ENCODE measurements at places on chromosomes 12 and 14.

DNA sequence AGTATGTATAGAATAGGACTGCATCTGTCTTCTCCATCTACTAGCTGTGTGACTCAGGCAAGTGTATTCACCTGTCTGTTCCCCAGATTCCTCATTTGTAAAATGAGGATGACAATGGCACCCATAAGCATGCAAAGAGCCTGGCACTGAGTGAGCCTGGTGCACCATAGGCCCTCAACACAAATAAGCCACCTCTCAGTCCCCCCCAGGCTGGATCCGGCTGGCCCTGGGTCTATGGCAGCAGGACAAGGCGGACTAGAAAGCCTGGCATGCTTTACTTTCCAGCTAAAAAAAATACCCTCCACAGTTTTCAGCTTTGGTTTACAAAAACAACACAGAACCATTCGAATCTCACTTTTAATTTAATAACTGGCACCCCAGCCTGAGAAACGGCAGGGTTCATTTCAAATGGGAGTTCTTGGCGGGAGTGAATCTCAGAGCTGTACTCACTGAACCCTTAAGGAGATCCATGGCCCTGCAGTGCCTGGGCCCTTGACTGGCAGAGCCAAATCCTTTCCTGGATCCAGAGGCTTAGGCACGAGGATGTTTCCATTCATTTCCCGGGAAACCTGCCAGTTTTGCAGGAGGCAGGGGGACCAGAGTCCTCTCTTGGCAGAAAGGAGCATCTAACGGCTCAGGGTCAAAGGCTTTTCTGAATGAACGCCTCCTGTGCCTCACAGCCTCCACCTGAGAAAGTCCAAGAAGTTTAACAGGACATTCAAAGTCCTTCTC lies 17.7 kb downstream of the SYNE3 start:
- DNase-seq, result peak; percentile 26

- DNase-seq, result no peak
Measured at GRCh38 chr12:66438601-66439000, 136.3 kb downstream of the HELB start.

DNA sequence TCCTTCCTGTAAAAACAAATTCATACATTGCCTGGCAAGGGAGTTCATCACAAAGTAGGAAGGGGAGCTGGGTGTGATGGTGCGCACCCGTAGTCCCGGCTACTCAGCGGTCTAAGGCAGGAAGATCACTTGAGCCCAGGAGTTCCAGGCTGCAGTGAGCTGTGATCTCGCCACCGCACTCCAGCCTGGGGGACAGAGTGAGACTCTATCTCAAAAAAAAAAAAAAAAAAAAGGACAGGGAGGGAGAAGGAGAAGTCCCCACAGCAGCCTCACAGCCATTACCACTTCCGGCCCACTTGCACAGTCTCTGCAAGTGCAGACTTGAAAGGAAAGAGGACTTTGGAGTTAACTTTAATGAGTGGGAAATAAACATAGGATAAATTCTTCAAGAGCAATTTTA lies 121.0 kb downstream of the FBXL14 start:
- no peak for DNase-seq

DNA sequence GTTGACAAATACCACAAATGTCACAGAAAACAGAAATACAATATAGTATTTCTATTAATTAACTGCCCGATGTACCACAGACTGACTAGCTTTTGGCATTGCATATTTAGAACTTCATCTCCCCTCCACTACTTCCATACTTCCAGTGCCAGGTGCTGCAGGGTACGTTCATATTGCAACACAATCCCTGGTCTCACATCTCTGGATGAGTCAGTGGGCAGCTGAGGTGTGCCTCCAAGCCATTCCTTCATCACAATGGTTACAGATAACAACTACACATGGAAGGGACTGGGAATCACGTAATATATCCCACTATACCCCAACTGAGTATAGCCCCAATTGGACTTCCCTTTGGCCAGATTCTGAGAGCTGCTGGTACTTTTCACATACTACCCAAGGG lies 31.1 kb downstream of the CCDC198 start:
- no peak for DNase-seq

- DNase-seq, result no peak
Measured at GRCh38 chr14:24143511-24143910, 2.1 kb upstream of the EMC9 start.

GRCh38 chr12:108821407-108822397 lies 35.7 kb downstream of the SSH1 start:
- DNase-seq, result no peak

GRCh38 chr12:113907446-113908180 lies 58.5 kb downstream of the RBM19 start:
- no peak for DNase-seq

- peak; percentile 67 for DNase-seq
Measured at GRCh38 chr12:53781228-53781801, 29.5 kb upstream of the CISTR start.

DNA sequence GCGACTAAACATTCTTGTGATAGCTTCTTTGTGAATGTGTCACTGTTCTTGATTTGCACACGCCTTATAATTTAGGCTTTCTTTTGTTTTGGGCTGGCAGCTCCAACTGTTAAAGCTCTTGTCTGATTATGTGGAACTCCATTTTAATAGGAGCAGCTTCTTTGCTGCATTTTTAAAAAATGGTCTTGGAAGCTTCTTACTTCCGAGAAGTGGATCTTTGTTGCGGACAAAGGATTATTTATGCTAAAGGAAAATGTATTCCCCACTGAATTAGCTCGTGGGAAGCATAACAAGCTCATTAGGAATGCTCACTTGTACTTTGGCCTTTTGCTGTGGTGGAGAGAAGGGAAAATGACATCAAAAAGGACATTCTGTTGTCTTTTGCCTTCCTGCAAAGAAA lies 20.0 kb downstream of the GAS2L3 start:
- DNase-seq, result peak; percentile 83

DNA sequence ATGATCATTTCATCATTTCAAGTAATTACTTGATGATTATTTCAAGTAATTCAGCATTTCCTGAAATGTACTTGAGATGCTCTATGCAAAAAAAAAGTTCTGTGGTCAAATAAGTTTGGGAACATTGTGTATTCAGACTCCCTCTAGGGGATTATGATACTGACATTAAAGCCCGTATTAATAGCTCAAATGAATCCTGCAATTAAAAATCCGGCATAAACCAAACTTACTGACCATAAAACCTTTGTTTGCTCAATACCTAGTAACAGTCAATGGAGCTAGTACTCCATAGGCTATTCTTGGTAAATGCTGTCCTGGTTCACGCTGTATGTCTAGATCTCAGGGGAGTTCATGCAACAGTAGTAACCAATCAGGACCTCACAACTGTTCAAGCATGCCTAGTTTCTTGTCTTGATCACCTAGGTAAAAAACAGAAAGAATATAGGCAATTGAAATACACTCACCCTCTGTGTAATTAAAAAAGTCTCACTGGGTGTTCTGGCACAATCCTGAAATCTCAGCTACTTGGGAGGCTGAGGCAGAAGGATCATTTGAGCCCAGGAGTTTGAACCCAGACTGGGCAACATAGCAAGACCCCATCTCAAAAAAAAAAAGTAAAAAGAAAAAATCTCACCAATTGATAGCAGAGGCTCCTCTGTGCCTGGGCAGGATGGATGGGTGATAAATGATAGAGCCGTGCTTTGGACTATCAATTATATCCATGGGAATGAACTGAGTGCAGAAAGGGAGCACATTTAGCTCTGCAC lies 14.1 kb downstream of the ALDH1L2 start:
- DNase-seq, result no peak

- no peak for DNase-seq
Measured at GRCh38 chr12:105855361-105856047, 283.2 kb downstream of the NUAK1 start.

GRCh38 chr12:124326871-124327270 lies 32.0 kb downstream of the RFLNA start:
- peak; percentile 50 for DNase-seq

DNA sequence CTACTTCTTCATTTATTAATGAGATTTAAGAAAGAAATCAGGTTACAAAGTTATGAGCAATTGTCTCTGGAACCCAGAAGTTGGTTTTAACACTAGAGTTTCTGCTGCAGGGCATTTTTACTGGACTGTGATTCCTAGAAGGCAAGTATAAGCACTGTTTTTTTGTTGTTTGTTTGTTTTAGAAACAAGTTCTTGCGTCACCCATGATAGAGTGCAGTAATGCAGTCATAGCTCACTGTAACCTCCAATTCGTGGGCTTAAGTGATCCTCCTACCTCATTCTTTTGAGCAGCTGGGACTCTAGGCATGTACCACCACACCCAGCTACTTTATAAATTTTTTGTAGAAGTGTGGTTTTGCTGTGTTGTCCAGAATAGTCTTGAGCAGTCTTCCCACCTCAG lies 25.6 kb downstream of the RAP1B start:
- no peak for DNase-seq

DNA sequence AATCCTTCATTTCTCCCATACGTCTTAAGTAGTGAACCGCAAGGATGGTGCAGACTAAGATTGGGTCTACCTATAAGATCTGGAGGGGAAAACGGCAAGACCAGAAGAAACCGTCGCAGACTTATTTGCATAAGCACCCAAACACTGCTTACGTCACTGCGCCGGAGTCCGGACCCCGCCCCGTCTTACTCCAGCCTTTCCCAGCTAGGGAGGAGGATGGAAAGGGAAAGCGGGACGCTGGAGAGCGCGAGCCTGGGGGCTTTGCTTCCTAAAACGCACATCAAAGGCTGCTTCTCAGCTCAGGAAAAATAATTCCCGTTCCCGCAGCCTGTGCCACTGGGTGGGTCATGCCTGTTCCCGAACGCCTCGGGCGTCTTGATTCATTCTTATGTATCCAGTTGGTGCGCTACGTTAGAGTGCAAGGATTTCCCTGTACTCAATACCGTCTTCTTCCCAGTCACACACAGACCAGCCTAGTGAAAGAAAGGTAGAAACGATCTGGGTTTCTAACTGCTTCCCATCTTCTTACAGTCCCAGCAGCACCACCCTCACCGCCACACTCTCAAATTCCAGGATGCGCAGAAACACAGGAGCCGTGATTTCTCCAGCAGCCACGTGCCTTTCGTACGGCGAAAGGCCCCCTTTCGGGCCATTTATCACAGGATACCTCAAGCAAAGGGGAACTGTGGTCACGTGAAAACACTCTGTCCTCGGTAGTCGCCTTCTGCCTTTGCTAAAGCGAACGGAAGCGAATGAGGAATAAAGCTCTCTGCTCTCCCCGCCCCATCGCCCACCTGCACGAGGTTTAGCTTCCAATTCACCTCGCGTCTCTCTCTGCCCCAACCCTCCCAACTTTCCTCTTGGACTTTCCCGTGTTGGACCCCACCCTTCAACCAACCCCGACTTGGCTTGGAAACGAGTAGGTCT lies 1.1 kb downstream of the SLC6A15 start:
- peak; percentile 95 for DNase-seq

DNA sequence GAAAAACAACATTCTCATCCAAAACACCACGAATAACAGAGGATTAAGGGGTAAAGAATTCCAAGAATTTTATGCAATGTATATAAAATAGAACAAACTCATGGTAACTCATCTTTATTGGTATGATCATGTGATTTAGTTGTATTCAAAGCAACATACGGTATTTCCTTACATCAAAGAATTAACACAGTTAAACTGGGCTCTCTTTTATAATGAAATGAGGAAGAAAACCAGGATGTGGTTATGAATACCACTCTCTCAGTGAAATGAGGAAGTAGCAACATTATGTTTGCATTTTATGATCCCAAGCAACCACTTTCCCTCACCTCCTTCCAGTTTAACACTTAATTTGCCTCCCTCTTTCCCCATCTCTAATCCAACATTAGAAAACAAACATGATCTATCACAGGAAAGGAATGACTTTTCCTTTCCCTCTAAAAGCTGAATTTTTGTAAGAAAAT lies 22.9 kb downstream of the SPTLC2 start:
- no peak for DNase-seq

GRCh38 chr12:15534874-15535273 lies 212.6 kb downstream of the PTPRO start:
- DNase-seq, result no peak

GRCh38 chr12:111412830-111413441 lies 7.2 kb downstream of the SH2B3 start:
- DNase-seq, result no peak

DNA sequence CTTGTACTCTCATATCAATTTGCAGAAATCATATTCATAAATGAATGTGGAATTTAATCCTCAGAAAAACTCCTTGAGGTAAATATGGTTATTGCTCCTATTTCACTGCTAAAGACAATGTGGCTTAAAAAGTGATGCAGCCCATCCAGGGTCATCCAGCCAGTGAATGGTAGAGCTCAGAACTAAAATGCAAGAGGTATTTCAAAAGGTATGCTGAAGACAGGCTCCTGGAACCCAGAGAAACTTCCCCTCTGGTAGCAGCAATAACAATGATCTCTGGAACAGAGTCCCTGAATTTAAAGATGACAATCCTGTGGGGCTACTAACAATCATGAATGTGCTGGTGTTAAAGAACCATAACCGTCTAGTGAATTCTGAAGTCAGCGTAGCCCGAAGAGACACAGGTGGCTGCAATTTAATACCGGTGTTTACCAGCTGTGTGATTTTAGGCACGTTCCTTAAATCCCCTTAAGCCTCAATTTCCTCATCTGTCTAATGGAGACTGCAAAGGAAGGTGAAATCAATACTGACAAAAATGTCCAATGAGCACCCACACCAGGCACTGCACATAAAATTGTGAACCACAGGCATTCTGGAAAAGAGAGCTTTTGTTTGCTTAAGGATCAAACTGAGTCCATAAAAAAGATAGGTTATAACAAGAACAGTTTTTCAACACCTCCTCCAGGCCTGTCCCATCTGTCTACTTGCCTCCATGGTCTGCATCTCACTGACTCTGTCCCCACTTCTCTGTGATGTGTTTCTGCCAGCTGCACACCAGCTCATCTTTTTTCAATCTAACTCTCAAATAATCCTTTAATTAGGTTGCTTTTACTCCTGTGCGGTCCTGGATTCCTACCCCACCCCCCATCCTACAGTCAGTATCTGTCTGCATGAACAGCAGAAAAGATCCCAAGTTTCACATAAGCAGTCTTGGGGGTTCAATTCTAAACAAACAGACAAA lies 10.5 kb downstream of the TM7SF3 start:
- peak; percentile 13 for DNase-seq

DNA sequence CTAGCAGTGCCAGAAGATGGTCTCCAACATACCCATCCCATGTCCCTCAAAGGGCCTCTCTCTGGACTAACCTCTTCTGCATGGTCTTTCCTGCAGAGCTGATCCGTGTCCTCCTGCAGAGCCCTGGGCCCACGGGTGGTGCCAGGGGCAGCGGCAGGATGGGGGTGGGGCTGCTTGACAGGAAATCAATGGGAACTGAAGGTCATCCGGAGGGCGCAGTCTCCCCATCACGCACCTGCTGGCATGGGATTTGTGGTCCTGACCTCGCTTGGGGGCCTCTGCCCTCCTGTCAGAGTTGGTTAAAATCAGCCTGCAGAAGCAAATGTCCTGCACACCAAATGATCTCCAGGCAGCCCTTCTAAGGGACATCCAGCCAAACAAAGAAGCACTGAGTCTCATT lies 110.2 kb downstream of the DPF3 start:
- DNase-seq, result peak; percentile 82

- DNase-seq, result no peak
Measured at GRCh38 chr14:30345511-30345910, 213.4 kb upstream of the G2E3 start.

- no peak for DNase-seq
Measured at GRCh38 chr12:123034022-123034541, 53.6 kb downstream of the ARL6IP4 start.
